Stimulated activated CD4-positive, alpha-beta T cell treated with anti-CD3 and anti-CD28 coated beads, Interleukin-4, amount 100 ng/mL, for 24 hours (primary cell): ENCODE measurements at places on chromosomes 2 and 18.

GRCh38 chr2:230411570-230412370 is 4.2 kb upstream of the SP100 start:
- peak; percentile 59 for DNase-seq

DNA sequence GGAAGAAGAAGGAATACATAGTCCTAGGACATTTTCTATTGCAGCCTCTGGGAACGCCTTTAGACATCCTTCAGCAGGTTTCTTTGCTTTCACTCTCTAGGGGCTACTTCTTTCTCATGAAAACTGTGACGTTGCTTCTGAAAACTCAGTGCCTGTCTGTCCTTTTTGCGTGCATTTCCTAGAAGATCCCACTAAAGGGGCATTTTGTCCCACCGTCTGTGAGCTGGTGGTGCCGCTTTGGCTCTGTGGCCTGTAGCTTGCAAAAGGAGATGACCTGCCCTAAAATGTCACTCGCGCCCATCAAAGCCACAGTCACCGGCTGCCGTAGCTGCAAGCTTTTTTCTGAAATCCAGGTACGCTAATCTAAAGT is 579 bp downstream of the STAT4 start:
- no peak for DNase-seq

- DNase-seq: no peak
Observed at GRCh38 chr2:144102386-144102785, 417.5 kb downstream of the ZEB2 start.

- DNase-seq: no peak
Observed at GRCh38 chr2:71581026-71581425, 127.7 kb downstream of the DYSF start.

DNA sequence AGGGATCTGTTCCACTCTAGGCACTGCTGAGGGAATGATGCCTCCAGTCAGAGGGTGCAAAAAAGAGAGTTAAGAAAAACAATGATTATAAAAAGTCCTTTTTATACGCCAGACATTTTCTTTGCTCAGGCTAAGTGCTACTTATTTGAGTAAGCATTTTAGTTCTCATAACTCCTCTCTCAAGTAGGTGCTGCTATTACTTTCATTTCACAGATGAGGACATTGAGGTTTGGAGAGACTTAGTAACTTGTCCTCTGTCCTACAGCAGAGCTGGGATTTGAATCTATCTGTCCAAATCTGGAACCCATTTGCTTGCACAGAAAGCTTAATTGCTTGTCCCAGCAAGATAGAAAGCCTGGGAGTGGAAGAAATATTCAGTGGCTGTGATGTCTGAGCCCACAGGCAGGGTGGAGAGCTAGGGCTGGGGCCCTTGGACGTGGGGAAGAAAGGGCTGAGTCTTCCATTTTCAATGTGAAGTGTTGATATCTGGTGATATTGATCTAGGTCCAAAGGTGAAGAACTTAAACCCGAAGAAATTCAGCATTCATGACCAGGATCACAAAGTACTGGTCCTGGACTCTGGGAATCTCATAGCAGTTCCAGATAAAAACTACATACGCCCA is 5.8 kb downstream of the IL37 start:
- no peak for DNase-seq

GRCh38 chr18:48294899-48295585 is 114.1 kb downstream of the ZBTB7C start:
- no peak for DNase-seq

DNA sequence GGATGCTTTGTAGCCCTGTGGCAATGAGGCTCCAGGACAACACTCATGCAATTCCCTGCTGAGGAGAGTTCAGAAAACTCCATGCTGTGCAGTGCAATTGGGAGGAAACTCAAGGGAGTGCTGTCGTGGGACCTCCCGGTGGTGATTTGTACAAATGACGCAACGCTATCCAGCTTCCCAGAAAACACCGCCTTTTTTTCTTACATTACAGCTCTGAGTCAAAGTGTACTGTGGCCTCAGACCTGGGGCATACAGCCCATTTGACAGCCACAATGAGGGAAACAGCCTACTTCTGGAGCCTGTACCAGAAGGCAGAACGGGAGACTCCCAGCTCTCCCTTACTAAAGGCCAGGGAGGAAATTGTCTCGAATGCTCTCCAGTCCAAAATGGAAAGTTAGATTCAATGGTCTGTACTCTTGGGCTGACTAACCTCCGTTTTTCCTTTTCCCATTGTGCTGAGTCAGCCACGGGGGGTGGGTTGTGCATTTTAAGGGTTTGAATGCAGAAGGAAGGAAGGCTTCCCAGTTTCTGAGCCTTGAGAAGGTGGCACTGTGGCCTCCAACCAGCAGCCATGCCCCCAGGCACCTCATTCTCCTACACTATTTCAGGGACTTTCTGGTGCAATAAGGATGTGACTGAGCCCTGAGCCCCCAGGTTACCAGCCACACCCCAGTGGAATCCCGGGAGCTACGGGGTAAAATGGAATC is 16.4 kb upstream of the CYP1B1 start:
- DNase-seq: no peak

GRCh38 chr2:155895016-155895415 is 437.5 kb downstream of the NR4A2 start:
- no peak for DNase-seq

DNA sequence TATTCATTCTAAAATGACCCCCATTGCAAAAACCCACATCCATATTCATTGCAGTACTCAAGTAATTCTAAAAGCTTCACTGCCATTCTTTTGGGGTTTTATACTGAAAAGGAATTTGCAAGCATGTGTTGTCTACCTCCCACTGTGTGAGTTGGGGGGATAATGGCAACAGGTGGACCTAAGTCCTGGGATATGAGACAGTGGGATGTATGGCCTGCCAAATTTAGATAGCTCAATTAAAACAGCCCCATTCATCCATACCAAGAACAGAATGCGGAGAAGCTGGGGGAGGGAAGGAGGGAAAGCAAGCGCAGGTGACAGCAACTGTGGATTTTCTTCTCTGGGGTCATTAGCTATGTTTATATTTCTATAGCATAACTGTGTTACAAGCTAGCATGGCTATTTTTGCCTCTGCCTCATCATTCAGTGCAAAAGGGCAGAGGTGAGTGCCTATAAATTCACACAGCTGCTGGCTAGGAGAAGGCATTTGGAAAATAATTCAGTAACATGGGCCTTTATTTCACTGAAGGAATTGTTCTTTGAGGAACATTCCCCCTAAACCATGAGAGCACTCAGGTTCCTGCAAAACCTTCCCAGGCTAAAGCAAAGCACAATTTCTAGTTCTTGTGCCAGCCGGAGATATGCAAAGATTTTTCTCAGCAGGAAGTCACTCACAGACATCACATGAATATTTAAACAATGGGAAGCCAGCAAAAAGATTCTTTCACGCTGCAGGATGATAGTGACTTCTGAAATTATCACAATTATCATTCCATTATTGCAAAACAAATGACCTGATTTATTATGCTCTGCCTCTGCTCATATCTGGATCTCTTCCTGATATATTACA is 393.9 kb upstream of the ACVR2A start:
- no peak for DNase-seq

- no peak for DNase-seq
Observed at GRCh38 chr2:202237787-202238233, 587 bp downstream of the SUMO1 start.

- DNase-seq: no peak
Observed at GRCh38 chr18:57116598-57117132, 30.2 kb upstream of the BOD1L2 start.

DNA sequence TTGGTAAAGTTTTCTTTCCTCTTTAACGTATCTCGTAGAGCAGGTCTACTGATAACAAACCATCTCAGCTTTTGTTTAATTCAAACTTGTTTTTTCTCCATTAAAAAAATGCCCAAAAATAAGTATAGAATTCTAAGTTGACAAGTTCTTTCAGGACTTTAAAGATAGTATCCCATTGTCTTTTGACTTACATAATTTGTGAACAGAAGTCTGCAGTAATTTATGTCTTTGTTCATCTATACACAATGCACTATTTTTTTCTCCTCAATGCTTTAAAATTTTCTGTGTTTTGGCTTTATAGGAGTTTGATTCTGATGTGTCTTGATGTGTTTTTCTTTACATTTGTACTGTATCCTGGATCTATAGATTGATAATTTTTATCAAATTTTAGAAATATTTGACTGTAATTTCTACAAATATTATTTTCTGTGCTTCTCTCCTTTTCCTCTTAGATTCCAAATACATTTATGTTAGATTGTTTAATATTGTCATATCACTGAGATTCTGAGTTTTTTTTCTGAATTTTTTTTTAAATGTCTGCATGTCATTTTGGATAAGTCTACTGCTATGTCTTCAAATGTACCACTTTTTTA is 143.3 kb downstream of the FTCDNL1 start:
- no peak for DNase-seq

GRCh38 chr2:106108351-106108750 is 85.8 kb downstream of the UXS1 start:
- no peak for DNase-seq

DNA sequence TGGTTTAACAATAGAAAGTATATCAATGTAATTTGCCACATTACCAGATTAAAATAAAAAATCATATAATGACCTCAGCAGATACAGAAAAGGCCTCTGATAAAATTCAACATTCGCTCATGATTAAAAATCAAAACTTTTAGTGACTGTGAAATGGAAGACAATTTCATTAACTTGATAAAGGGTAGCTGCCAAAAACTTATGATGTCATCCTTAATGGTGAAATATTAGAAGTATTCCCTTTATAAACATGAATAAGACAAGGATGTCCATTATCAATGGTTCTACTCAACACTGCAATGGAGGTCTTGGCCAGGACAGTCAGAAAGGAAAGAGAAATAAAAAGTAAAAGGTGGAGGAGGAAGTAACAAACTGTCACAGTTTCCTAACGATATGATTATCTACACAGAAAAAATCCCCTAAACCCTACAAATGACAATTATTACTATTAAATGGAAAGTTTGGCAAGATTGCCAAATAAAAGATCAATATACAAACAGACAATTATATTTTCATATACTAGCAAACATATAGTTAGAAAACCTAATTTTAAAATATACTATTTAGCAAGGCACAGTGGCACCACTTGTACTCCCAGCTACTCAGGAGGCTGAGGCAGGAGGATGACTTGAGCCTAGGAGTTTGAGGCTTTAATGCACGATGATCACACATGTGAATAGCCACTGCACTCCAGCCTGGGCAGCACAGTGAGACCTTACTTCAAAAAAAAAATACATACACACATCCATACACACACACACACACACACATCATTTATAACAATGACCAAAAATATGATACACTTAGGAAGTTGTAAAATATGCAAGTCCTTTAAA is 12.8 kb downstream of the METTL8 start:
- DNase-seq: no peak

DNA sequence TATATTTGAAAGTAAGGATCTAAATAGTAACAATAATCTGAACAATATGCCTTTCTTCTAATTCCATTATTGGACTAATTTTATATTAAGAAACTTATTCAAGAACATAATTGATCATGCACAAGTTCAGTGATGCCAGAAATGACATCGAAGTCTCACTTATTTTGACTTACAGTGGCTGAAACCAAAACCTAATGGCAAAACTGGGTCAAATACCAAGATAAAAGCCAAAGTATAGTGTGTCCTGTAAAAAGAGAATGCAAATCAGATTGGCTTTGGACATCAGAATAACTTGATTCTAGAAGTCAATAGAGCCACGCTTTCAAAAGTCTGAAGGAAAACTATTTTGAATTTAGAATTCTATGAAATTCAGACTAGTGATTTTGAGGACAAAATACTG is 137.2 kb downstream of the FTCDNL1 start:
- DNase-seq: no peak

DNA sequence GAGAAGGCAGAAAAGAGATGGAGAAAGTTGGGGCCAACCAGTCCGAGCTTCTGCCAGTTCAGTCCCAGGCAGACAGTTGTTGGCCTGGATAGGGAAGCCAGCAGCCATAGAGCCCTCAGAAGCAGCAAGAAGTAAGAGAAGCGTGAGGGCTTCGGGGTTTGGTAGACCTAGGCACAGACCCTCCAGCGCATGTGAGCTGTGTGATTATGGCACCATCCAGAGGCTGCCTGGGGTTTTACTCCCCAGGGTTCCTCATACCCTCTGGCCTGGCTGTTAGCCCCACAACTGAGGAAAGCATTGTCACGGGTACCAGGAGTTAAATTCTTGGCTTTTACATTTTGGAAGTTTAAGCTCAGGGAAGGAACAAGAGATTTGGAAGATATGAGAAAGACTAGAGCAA is 93.7 kb upstream of the RAB6C start:
- no peak for DNase-seq

DNA sequence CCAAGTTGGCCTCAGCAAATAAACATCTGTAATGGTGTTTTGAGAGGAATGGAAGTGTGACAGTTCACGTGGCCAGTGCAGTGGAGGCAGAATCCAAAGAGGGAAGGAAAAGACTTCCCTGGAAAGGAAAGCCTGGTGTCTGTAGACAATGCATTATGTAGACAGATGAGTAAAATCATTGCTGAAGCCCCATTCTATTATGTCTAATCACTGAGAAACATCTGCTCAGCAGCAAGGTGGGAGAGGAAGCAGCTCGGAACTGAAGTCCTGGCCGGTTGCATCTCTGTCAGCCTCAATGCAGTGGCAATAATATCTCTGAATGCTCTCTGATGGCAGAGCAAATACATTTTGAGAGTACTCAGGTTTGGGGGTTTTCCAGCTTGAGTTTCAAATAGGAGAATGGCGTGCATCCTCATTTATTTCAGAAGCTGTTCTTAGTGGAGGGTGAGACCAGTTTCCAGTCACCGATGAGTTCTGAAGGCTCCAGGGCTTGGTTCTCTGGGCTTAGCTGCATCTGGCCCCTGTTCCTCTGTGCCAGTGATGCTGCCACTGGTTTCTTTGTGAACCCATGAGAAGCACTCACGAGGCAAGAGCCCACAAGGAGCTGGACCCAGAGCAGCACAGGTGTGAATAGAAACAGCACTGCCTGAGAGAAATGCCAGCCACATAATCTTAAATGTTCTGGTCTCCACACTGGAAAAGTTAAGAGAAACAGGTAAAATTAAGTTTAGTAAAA is 63.3 kb downstream of the RPIA start:
- DNase-seq: no peak

DNA sequence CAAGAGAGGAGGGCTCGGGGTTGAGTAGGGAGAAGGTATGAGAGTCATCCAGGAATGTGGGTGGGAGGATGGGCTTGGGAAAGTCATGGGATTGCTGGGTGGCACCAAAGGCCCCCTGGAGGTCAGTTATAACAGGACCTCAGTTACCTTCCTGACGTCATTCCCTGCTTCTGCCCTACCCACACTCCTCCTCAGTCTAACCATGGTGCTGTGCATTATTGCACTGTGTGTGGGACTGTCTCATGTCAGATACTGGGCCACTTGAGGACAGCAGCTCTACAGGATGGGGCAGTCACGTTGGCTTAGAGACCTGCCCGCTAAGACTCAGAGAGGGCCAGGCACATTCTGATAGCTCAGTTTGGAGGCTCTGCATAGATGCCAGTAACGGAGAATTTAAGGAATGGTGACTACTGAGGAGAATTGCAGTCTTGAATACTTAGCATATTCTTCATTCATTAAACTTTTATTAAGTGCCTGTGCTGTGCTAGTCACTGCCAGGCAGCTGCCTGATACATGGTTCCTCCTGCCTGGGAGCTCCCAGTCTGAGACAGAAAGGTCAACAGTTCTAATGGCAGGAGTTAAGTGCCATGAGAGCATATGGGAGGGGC is 90.5 kb downstream of the LAMA3 start:
- no peak for DNase-seq
